C1 segment of cervical spinal cord (tissue), 14 donors: ENCODE measurements at places on chromosomes 1 and 21.

DNA sequence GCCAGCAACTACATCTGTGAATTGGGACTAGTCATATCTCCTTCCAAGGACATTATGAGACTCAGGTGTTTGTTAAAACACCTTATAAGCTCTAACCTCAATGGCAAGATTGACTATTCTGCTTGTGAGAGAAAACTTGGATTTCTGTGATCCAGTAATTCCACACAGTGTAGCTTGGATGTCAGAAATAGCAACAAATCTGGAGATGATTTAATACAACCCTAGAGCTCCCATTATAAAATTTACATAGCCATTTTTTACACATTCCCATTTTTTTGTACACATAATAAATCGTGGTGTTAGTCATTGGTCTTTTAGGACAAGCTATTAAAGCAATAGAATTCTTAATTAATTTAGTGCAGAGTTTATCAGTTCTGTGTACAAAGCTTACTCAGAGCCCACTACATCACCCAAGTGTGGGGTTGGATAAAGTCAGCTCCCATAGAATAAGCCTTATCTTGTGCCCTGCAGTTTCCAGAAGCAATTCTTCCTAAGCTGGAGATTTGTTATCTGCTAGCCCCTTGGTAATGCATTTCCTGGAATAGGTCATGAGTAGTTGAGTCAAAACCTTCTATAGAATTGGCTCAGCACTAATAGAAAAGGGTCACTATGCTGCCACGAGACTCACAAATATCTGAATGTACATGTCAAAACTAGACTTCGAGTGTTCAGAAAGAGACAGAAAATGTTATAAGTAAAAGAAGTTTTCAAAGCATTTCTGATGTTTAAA, 434.0 kb upstream of the RUNX1 start:
- no peak for DNase-seq

DNA sequence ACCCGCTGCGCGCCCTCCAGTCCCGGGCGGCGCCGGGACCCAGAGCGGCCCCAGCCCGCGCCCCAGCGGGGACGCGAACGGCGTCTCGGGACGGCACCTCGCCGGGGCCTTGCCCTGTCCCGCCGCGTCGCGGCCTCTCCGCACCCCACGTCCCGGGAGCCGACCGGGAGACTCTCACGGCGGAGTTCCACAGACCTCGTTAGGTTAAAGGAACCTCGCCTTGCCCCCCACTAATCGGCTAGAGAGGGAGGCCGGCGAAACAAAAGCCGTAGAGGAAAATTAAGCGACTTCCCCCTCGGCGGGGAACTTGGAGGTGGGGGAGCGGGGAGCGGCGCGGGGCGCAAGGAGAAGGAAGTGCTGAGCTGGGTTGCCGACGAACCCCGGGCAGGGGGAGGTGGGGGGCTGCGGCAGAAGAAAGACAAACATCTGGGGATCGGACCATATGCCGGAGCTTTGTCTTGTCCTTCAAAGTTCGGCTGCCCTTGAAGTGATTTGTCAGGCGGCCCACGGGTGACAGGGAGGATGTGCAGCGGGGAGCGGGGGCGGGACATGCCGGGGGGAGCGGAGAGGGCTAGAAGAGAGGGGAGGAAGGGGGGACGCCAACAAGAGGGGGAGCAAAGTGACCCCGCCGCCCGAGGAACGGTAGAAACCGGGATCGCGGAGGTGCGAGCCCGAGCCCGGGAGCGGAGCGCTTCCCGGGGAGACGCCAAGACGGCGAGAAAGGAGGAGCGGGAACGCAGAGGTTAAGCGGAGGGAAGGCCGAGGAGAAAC, 120.0 kb upstream of the RRP15 start:
- DNase-seq = no peak

DNA sequence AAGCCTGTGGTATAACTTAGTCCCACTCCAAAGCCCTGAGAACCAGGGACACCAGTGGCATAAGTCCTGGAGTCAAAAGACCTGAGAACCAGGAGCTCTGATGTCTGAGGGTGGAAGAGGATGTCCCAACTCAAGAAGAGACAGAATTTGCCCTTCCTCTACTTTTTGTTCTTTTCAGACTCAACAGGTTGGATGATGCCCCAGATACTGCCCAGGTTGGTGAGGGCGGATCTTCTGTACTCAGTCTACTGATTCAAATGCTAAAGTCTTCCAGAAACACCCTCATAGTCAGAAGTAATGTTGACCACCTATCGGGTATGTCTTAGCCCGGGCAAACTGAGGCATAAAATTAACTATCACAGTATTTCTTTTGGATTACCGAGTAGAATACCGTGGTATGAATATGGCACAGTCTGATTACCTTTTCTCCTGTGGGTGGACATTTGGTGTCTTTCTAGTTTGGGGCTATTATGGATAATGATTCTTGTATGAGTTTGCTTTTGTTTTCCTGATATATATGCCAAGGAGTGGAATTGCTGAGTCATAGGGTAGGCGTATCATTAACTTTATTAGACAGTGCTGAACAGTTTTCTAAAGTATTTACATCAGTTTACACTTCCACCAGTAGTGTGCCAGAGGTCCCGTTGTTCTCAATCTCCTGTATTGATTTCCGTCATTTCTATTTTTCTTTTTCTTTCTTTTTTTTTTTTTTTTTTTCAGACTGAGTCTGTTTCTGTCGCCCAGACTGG, 3.2 kb upstream of the CHAF1B start:
- no peak for DNase-seq

GRCh38 chr1:172135978-172136610, 284.4 kb upstream of the C1orf105 start:
- DNase-seq = no peak

DNA sequence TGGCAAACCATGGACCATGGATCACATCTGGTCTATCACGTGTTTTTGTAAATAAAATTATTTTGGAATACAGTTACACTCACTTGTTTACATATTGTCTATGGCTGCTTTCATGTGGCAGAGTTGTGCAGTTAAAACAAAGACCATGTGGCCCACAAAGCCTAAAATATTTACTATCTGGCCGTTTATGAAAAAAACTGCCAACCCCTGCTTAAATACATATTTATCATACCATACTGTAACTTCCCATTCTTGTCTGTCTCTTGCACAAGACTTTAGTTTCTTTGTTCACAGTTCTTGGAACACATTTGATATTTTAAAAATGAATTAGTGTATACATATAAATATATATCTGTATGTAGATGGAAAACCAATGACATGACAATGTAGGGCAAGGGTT, 141.5 kb downstream of the PAPPA2 start:
- no peak for DNase-seq

DNA sequence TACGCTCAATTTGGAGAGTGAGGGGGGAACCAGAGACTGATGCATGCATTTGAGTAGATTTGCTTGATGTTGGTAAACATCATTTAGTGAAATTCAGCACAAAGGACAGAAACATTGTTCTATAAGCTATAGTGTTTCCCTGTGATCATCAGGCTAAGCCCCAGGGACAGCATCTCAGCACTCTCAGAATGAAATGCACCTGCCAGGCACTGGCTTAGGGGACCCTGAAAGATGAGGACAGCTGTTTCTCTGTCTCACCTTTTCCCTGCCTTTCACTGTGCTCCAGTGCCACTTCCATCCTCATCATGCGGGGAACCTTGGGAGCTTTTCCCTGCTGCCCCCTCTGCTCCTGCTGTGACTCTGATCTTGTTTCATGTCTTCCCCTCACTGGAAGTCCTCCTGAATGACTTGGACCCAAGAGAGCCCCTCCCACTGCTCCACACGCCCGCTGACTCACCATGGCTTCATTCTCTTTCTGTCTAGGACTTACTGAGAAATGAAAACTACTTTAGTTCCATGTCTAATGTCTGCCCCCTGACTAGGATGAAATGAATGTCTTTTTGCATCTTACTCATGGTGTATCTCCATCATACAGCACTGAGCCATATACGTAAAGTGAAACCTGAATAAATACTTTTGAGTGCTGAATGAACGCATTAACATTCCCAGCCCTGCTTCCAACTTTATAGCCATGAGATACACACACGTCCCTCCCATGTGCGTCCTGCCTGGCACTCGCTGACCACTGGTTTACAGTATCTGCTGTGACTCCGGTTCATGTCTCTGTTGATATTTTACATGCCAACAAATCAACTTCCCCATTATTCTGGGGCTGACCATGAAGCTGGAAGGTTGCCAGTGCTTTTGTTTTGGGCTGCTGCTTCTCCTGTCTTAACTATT, 182.0 kb downstream of the PCP4 start:
- DNase-seq = no peak

- no peak for DNase-seq
Observed at GRCh38 chr1:196449460-196449859, 158.8 kb downstream of the KCNT2 start.

DNA sequence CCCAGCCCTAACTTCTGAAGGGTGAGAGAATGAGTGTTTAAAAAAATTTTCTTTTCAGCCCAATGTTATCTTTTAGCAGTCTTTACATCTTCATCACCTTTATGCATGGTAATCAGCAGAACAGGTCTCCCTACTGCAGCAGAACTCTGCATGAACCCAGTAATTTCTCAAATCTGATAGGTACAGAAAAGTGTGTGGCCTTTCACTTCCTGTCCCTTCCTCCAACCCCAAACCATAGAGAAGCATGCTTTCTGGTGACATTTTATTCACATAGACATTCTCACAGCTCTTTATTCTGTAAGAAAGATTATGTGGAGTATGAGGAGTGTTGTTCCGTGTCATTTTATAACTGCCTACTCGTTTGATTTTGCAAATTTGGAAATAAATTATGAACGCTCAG, 68.6 kb downstream of the RPAP2 start:
- DNase-seq = no peak
